ENCODE measurements at places on chromosomes 16 and 17.

GRCh38 chr17:83129676-83130075 is 50.3 kb downstream of the METRNL start:
- no peak for DNase-seq

GRCh38 chr17:45320931-45321461 is 4.2 kb upstream of the MAP3K14 start:
- DNase-seq: peak; percentile 65

- DNase-seq: peak; percentile 70
Measured at GRCh38 chr16:67415872-67416793, at the start of gene ZDHHC1. ZDHHC1 (minus strand) TSS chr16:67416477; CDS start chr16:67407775, 8,702 bp downstream.

DNA sequence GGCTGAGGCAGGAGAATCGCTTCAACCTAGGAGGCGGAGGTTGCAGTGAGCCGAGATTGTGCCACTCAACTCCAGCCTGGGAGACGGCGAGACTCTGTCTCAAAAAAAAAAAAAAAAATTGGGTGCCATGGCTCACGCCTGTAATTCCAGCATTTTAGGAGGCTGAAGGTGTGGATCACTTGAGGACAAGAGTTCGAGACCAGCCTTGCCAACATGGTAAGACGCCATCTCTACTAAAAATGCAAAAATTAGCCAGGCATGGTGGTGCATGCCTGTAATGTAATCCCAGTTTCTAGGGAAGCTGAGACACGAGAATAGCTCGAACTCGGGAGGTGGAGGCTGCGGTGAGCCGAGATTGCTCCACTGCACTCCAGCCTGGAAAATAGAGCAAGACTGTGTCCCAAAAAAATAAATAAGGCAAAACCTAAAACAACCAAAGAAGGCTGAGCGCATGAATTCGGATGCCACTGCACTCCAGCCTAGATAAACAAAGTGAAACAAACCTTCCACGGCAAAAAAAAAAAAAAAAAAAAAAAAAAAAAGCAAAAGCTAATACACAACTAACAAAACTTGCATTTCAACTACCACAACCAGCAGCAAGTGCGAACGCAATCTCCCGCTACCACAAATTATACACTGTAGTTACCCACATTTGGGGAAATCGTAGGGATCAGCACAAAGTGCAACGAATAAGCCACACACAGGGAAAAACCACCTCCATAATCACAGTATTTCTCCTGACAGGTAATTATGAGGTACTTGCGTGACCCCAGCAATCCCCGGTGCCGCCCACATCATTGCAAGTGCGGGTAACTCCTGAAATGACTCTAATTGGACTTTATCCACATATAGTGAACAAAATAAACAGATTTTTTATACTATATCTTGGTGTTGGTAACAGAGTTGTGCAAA is 25.6 kb downstream of the TEX14 start:
- DNase-seq: no peak

- peak; percentile 19 for DNase-seq
Measured at GRCh38 chr17:75652934-75653549, 13.9 kb downstream of the RECQL5 start.

DNA sequence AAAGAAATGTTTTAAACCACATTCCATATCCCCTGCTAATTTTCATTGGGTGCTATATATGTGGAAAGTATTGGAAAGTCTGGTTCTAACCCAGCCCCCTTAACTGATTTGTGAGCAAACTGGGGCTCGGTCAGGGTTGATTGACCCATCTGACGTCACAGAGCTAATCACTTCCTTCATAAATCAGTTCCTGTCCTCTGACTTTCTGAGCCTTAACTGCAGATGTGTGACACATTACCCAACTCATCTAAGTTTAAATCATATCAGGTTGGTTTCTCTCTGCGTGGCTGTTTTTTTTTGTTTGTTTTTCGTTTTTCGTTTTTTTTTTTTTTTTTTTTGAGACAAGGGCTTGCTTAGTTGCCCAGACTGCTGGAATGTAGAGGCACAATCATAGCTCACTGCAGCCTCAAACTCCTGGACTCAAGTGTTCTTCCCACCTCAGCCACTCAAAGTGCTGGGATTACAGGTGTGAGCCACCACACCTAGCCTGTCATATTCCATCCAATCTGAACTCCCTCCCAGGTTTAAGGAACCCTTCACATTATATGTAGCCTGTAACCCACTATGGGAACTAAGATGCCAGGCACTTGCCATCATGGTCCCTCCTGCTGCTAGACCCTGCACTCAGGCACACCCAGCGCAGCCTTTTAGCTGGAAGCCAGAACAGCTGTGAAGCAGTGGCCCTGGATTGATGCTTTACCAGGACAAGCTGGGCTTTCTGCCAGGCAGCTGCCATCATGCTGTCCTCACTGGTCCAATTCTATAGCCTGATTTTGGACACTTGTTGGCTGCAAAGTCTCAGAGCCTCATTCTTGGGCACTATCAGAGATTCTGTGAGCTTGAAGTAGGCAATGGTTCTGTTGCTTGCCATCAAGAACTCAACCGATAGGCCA is 6.9 kb upstream of the BPTF start:
- DNase-seq: no peak
